ENCODE measurements at places on chromosomes 1 and 21. TPM values are rescaled to one million over a fixed set of nuclear protein-coding genes. Genes with fewer than 3 reads are reported as not detected.

- no peak for DNase-seq
Measured at GRCh38 chr1:230208619-230209261, 141.7 kb downstream of the GALNT2 start.

Gene PLA2G2E
- total RNA-seq = not detected

DNA sequence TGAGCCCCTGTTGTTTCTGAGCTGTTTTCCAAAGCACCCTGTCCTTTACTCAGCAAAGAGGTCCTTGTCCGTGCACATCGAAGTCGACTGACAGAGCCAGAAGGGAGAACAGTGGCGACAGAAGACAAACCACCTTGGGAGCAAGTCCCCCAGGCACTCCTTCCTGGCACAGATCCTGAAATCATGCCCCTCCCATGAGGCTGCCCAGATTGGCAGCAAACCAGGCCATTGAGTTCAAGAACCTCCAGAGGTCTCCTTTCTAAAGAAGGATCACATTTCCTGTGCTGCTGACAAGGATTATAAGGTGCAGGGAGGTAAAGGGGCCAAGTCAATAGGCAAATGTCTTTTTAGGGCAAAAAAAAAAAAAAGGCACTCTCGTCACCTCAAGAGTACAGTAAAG is 84.7 kb upstream of the HIVEP3 start:
- no peak for DNase-seq

- DNase-seq = no peak
Measured at GRCh38 chr1:31201931-31202360, 37.7 kb downstream of the NKAIN1 start.

- DNase-seq = peak; percentile 10
Measured at GRCh38 chr1:202144402-202145067, at the start of gene ARL8A. ARL8A (minus strand) TSS chr1:202144737; CDS start chr1:202144572, 165 bp downstream.

DNA sequence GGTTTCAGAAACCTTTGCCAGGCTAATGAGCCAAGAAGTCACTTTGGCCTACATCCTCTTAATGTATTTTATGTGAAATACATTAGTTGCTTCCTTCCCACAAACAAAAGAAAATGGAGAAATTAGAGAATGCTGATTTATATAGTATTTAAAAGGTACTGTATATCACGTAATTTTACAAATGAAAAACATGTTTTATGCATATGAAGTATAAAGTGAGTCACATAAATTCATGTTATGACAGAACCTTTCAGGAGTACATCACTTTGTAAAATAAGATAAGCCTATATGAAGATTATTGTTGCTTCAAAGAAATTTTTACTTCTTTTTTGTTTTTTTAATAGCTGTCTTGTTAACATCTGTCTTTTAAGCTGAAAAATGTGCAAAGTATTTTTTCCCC is 4.6 kb downstream of the DR1 start:
- DNase-seq = no peak

- no peak for DNase-seq
Measured at GRCh38 chr1:203171341-203172183, 4.1 kb downstream of the MYBPH start.

Gene ACTL8
- 0.28 TPM for total RNA-seq

DNA sequence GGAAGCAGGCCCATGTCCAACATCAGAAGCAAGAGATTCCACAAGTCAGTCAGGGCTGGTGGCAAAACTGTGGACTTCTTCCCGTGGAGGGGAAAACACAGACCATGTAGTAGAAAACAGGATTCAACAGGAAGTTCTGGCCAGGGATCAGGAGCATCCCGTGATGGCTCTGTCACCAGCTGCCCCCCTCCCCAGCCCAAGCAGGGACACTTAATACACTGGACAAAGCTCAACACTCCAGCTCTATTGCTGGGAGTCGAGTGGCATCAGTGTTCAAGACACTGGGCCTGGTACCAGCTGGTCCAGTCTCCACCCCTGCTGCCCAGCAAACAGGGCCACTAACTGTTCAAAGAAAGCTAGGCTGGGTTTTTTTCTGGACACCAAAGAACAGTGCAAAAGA is 3.7 kb downstream of the SLC45A3 start:
- DNase-seq = no peak

GRCh38 chr1:90319918-90320317 is 325.0 kb downstream of the ZNF326 start:
- no peak for DNase-seq

GRCh38 chr1:73765551-73766233 is 432.3 kb downstream of the LRRIQ3 start:
- no peak for DNase-seq

GRCh38 chr1:168520052-168520751 is 23.6 kb downstream of the XCL2 start:
- DNase-seq = no peak

GRCh38 chr1:56139836-56140235 is 439.5 kb downstream of the PLPP3 start:
- DNase-seq = no peak

Gene BNIPL
- under 0.01 TPM for total RNA-seq

Gene ADAMTS4
- total RNA-seq = 0.72 TPM

GRCh38 chr1:100187912-100188311 is 9.9 kb upstream of the LRRC39 start:
- DNase-seq = peak; percentile 26

DNA sequence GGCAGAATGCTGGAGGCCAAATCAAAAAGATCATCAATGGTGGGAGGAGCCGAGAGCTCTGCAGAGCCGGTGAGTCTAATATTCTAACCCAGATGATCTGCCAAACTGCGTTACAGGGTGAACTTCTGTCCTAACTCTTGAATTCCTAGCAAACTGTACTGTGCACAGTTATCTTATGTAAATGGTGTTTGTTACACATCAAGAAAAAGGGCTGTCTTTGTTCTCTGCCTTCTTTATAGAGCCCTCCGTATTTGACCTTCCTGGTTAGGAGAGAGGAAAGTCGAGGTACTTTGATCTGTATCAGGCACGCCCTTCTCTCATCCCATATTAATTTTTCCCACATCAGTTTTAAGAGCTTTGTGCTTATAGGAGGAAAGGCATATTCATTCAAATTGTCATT is 37.6 kb downstream of the MT1HL1 start:
- no peak for DNase-seq

GRCh38 chr1:29599071-29599470 is 362.7 kb downstream of the PTPRU start:
- no peak for DNase-seq

- no peak for DNase-seq
Measured at GRCh38 chr1:75087278-75087677, 46.9 kb upstream of the LHX8 start.

DNA sequence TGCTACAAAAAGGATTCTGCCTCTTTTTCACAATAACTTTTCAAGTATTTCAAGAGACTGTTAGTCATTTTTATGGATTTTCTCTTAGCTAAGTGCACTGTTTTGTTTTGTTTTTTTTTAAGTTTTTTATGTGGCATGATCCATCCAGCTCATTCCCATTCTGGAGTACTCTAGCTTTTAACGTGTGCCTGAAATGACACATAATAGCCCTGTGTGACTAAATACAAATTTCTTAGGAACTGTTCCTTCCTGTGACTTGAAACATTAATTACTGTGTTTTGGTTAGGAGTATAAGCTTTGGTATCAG is 143.9 kb downstream of the HS2ST1 start:
- DNase-seq = peak; percentile 25

GRCh38 chr1:212514782-212515181 is 82.1 kb downstream of the NENF start:
- DNase-seq = no peak

GRCh38 chr1:240719953-240720700 is 108.2 kb upstream of the GREM2 start:
- DNase-seq = peak; percentile 24

DNA sequence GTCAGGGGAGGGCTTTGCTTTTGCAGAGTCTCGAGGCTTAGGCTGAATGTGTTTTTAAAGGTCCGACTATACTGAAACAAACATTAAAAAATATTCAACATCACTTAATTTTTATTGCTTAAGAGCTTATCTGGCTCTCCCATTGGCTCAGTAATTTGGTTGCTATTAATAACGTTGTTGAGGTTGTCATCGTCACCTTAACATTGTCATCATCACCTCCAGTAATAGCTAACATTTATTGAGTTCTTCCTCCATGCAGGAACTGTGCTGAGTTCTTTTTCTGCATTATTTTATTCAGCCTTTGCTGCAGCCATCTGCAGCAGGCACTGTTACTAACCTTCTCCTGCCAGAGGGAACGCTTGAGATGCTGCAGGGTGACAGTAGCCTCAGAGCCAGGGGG is 40.1 kb downstream of the ADARB1 start:
- DNase-seq = no peak

Gene OR2M3
- total RNA-seq = not detected
